T follicular helper cell (primary cell): ENCODE measurements at places on chromosomes 6 and 20.
A peak's percentile ranks its signal among the peaks of the same experiment; 100 is the strongest.

- DNase-seq = peak; percentile 45
These were observed 1.1 kb upstream of the MRGBP start for GRCh38 chr20:62795023-62795761.

DNA sequence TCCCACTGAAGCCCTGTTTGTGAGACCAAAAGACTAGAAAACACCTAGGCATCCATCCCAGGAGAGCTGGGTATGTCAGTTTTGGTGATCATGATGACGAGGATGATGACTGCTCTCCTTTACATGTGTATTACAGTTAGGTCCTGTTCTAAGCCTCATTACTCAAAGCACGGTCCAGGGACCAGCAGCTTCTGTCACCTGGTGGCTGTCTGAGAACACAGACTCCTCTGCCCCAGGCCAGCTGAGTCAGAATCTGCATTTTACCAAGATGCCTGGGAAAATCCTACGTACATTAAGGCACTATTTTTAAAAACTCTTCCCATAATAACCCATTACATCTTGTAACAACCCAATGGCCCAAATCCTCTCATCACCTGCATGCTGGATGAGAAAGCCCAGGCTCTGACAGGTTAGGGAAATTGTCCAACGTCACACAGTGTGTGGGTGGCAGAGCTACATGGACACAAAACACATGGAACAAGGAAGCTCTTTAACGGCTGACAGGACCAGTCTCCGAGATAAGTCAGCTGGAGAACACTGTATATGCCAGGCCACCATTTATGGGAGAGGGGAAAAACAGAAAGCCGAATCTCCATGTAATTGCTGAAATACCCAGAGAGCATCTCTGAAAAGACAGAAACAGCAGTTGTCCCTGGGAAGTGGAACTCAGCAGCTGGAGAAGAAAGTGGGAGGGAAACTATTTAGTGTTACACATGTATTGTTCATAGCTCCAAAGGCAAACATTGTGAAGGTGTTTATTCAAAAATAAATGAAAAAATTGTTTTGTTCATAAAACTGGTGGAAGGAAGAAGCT, 65.4 kb downstream of the BMP7 start:
- DNase-seq = no peak

DNA sequence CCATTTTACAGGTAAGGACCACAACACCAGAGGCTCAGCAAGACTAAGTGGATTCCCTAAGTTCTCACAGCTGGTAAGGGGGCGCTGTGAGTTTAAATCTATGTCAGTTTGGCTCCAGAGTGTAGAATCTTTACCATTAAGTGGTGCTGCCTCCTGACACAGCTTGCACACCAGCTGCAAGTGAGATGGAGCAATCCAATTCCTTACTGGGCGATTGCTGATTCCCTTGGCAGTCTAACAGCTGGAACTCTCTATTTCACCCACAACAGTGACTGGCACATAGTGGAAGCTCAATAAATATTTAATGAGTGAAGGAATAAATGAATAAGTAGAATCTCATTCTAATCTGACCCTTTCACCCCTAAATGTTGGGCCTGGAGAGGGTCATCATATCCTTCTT, 176.7 kb downstream of the CLIC5 start:
- DNase-seq = no peak

GRCh38 chr6:25169553-25169952, 109.6 kb upstream of the CARMIL1 start:
- DNase-seq = no peak

DNA sequence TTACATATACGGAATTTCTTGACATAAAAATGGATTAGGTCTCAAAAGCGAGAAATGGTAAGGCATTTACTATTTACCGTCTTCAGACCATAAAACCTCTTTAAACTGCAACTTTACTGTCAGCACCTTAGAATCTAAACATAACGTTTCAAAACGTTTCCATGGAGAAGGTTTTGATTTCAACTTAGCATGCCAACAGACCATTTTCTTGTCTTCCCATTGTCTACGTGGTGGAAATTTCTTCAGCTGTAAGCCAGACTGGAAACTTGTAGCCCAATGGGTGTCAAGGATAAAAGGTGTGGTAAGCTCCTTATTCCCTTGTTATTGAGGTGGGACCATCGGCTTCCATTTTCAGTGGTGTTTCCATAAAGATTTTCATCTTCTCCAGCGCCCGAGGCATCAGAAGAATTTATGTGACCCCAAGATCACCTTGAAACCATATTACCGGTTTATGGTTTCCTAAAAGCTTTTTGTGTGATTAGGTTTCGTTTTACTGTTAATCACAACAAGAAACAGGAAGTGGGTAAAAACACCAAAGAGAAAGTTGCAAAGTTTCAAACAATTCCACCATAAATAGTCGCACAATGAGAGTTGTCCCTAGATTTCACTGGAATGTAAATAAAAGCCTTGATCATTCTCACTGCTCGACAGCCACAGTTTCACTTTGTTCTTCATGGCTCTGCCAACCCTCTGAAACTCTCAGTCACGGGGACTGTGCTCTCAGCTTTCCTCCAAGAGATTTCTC, 63.0 kb upstream of the CD2AP start:
- DNase-seq = no peak

GRCh38 chr20:33481431-33481941, 8.4 kb upstream of the CBFA2T2 start:
- no peak for DNase-seq

- DNase-seq = peak; percentile 45
These were observed 88.1 kb downstream of the MAP3K4 start for GRCh38 chr6:161079566-161080262.

- no peak for DNase-seq
These were observed 53.5 kb downstream of the TRPC4AP start for GRCh38 chr20:35039146-35039545.

- DNase-seq = no peak
These were observed 16.7 kb downstream of the CBFA2T2 start for GRCh38 chr20:33506576-33506975.

- DNase-seq = no peak
These were observed 243.9 kb downstream of the HAO1 start for GRCh38 chr20:7696311-7696710.

- no peak for DNase-seq
These were observed 1333.5 kb downstream of the KHDRBS2 start for GRCh38 chr6:60952500-60952899.

DNA sequence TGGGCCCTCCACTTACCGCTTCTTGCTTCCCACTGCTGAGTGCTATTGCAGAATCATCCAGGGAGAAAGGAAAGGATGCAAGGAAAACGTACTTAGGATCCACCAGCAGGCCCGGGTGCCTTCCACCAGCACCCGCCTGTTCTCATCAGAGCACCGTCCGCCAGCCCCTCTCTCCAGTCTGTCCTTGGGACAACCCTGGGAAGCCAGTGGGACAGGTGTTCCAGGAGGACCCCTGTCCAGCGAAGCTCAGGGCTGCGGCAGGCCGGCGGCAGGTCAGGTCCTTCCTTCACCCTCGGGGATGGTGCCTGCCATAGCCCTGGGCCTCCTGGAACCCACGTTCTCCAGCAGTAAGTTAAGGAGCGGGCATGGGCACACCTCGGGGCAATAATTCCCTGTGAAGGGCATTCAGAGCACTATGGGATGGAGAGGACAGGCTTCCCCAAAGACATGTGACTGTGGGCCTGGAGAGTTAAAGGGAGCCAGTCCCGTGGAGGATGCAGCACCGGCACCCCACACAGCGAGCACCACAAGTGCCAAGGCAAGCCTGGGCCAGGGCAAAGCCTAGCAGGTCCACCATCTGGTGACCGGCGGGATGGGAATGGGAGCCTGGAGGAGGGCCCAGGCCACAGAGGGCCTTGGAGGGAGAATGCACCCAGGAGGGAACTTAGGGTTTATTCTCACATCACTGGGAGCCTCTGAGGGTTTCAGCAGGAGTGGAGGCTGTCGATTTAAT, 396.7 kb downstream of the TAF4 start:
- no peak for DNase-seq

- DNase-seq = peak; percentile 83
These were observed 12.3 kb upstream of the TMC2 start for GRCh38 chr20:2523919-2524708.

- no peak for DNase-seq
These were observed 133.6 kb downstream of the TFAP2B start for GRCh38 chr6:50952092-50952907.

DNA sequence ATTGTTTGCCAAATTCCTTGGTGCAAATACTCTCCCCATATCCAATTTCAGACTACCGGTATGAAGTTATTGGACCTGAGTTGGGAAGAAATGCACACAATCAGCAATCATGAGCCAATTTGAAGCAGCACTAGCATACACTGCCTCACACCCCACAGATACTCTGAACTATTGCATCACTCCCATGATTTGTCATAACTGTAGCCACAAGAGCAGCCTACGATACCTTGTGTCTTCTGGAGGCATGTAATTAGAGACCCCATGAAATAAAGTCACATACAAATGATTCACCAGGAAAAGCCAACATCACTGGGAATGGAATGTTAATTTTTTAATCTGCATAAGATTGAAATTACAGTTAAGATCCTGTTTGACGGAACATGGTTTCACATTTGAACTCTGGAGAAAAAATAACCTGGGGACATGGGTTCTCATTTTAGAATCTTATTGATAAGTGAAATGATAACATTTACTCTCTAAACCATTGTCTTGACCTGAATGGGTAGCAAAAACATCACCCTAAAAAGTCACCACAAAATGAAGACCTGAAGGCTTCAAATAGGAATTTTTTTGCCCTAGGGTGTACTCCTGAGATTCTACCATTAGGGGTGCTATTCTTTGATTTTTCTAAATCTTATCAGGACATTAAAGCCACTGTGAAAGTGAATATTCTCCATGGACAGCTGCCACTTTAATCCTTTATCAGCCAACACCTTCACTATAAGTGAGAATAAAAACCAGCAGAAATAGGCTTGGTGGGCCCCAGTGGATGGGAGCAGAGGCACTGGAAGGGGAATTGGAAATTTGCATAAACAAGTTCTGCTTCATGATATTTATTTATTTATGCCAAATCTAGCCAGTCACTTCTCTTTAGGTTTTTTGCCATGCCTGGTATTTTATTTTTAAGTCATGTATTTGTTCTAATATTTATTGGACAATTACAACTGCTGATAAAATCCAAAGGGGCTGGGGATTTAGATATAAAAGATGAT, 34.5 kb upstream of the HBS1L start:
- no peak for DNase-seq

DNA sequence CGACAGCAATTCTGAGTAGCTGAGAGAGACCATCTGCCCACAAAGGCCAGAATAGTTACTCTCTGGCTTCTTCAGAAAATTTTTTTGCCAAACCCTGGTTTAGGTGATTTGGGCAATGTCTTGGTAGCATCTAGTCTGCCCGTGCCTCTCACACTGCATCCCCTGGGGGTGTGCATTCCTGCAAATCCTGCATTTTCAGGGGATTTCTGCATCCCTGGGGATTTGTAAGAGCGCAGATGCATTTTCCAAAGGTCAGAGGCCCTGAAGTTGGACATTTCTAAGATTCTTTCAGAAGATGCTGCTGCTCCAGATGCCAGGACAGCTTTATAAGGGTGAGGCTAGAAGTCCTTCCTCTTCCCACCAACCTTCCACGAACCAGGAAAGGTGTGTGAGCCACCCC, 4.0 kb downstream of the CST9 start:
- DNase-seq = no peak

GRCh38 chr6:158313989-158314388, 1.7 kb downstream of the TULP4 start:
- no peak for DNase-seq

GRCh38 chr6:53469163-53469562, 75.7 kb downstream of the GCLC start:
- DNase-seq = no peak

GRCh38 chr20:37377346-37378081, 31.6 kb downstream of the SRC start:
- DNase-seq = no peak

- no peak for DNase-seq
These were observed 3.5 kb upstream of the RAET1L start for GRCh38 chr6:150028799-150029198.

GRCh38 chr6:137647762-137648447, 153.7 kb upstream of the OLIG3 start:
- DNase-seq = no peak

GRCh38 chr20:37317994-37318640, 27.8 kb upstream of the SRC start:
- no peak for DNase-seq

- no peak for DNase-seq
These were observed 39.6 kb upstream of the GTSF1L start for GRCh38 chr20:43766385-43766784.

DNA sequence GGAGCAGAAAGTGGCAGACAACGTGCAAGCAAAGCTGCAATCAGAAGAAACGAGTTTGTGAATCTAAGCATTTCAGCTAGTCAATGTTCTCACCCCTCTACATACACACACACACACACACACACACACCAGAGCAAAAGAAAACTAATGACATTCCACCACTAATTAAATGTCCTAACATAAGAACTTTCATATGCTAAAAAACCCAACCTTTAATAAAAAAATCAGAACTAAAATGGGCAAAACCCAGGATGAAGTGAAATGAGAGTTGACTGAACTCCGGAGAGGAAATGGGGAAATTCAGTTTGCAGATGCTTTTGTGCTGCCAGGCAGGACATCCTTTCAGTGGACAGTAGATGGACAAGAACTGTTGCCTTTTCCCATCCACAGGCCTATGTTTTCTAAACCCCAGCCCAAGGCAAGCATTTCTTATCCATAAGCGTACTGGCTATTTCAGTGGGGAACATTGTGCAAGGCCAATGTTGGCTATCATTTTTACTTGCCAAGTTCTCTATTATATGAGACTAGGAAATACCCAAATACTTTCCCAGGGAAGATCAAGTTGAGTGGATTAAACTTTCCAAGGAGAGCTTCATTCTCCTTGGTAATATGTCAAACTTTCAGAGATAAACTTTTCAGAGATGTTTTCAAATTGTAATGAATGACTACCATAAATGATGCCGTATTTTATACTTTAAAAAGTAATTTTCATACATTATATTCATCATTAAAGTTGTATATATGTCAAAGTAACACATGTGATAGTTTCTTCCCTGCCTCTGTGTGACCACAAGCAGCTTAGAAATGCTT, 27.3 kb downstream of the RIN2 start:
- DNase-seq = no peak

GRCh38 chr20:21656308-21657067, 49.0 kb upstream of the PAX1 start:
- DNase-seq = no peak

- DNase-seq = no peak
These were observed 167.1 kb upstream of the MMS22L start for GRCh38 chr6:97450087-97450486.

DNA sequence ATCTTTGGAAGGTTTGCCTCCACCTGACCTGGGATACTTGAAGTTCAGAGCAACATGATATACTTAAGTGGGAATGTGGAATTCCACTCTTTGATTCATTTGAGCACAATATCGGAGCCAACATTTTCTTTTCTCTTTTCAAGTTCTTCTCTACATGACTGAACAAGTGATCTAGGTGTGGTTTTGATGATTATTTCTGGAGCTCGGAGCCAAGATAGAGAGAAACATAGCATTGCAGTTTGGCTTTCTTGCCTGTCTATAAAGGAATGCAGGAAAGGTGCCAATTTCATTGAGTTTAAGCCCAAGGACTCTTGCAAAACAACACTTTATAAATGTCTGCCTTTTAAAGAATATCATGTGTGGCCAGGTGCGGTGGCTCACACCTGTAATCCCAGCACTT, 124.2 kb upstream of the FAM83B start:
- no peak for DNase-seq

- no peak for DNase-seq
These were observed 35.1 kb upstream of the ANKEF1 start for GRCh38 chr20:9999645-10000044.
